ENCODE measurements at places on chromosomes 7 and 10.
A peak's percentile ranks its signal among the peaks of the same experiment; 100 is the strongest.

- no peaks in the 10 kb centered on the region for H3K36me3 ChIP-seq
- no peak overlapping the region for H3K4me3 ChIP-seq
- no peak for DNase-seq
- no peaks in the 10 kb centered on the region for H3K4me1 ChIP-seq
These were observed 196.8 kb upstream of the PDE1C start for GRCh38 chr7:32266932-32267475.

GRCh38 chr7:7704867-7705266 is 13.5 kb downstream of the RPA3 start:
- H3K4me3 ChIP-seq: no peak overlapping the region
- DNase-seq: no peak
- no peak overlapping the region for H3K27ac ChIP-seq
- peaks cover 6% of the 10 kb centered on the region for H3K4me1 ChIP-seq
- H3K27me3 ChIP-seq: no peaks in the 10 kb centered on the region

DNA sequence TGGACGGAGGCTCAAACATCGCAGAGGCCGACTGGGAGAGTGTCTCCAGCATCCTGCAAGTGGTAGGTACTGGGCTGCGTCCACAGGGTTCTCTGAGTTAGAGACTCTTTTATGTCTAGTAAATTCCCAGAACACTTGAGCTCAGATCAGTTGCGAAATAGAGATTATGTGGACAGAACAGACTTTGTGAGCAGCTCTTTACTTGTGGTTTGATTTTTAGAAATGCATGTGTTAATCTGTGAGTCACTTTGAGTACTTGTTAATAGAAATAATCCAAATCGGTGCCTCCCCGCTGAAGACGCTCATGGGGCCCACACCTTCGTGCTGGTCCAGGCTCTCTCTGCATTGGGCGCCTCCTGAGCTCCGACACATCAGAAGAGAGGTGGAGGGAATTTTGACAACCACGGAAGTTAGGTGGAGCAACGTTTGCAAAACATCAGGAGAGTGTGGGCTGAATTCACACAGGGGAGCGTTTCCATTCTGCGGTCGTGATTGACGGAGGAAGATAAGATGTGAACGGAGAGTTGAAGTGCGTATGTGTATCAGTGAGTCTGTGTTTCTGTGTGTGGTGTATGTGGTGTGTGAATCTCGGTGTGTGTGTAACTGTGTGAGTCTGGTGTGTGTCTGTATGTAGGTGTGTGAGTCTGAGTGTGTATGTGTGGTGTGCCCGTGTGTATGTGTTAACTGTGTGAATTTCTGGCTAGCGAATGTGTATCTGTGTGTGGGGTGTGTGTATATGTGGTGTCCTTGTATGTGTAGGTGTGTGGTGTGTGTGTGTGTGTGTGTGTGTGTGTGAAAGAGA is 32.1 kb downstream of the PFKP start:
- no peak for DNase-seq
- H3K27ac ChIP-seq: peak overlapping the region; percentile 52
- peaks cover 26% of the 10 kb centered on the region for H3K4me1 ChIP-seq
- H3K27me3 ChIP-seq: no peaks in the 10 kb centered on the region
- H3K4me3 ChIP-seq: no peak overlapping the region
- H3K36me3 ChIP-seq: peaks cover 60% of the 10 kb centered on the region

- no peaks in the 10 kb centered on the region for H3K36me3 ChIP-seq
- no peaks in the 10 kb centered on the region for H3K27me3 ChIP-seq
- no peaks in the 10 kb centered on the region for H3K4me1 ChIP-seq
- no peak overlapping the region for H3K27ac ChIP-seq
- no peak overlapping the region for H3K4me3 ChIP-seq
These were observed 163.3 kb downstream of the THSD7A start for GRCh38 chr7:11668727-11669126.

- H3K27ac ChIP-seq: no peak overlapping the region
- no peaks in the 10 kb centered on the region for H3K27me3 ChIP-seq
- no peak overlapping the region for H3K4me3 ChIP-seq
- H3K4me1 ChIP-seq: no peaks in the 10 kb centered on the region
- DNase-seq: no peak
- H3K36me3 ChIP-seq: peaks cover 2% of the 10 kb centered on the region
These were observed 243.5 kb upstream of the TCF7L2 start for GRCh38 chr10:112706577-112706976.

DNA sequence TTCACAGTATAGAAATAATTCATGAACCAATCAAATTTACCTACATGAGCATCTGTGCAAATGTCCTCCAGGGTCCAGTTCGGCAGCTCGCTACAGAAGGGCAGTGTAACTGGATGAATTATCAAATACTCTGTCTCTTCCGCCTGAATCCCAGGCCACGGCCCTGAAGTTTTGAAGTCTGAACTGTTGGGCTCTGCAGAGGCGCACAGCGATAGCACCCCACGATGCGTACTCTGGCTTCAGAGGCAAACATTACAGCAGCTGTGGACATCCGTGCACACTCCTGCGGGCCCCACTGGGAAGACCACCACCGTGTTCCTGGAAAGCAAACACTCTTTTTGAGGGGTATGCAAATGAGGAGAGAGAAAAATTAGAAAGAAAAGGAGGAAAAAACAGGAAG is 259.8 kb upstream of the TCERG1L start:
- no peak overlapping the region for H3K4me3 ChIP-seq
- no peak overlapping the region for H3K27ac ChIP-seq
- no peaks in the 10 kb centered on the region for H3K36me3 ChIP-seq
- no peak for DNase-seq
- H3K4me1 ChIP-seq: no peaks in the 10 kb centered on the region

GRCh38 chr7:122316467-122317388 is 12.2 kb upstream of the FEZF1 start:
- peak overlapping the region; percentile 41 for H3K27ac ChIP-seq
- no peak for DNase-seq
- H3K4me3 ChIP-seq: no peak overlapping the region
- no peaks in the 10 kb centered on the region for H3K4me1 ChIP-seq
- H3K36me3 ChIP-seq: no peaks in the 10 kb centered on the region
